ENCODE measurements at places on chromosomes 4 and X.

- DNase-seq = peak; percentile 21
Measured at GRCh38 chrX:17242470-17242869, 132.5 kb upstream of the NHS start.

GRCh38 chr4:104286867-104287266 is 207.8 kb downstream of the CXXC4 start:
- DNase-seq = no peak

- peak; percentile 51 for DNase-seq
Measured at GRCh38 chr4:140884431-140885058, 128.4 kb upstream of the TBC1D9 start.

GRCh38 chr4:185819144-185819543 is 7.2 kb upstream of the SORBS2 start:
- no peak for DNase-seq

- peak; percentile 48 for DNase-seq
Measured at GRCh38 chr4:15882675-15883086, 55.9 kb downstream of the FGFBP1 start.

DNA sequence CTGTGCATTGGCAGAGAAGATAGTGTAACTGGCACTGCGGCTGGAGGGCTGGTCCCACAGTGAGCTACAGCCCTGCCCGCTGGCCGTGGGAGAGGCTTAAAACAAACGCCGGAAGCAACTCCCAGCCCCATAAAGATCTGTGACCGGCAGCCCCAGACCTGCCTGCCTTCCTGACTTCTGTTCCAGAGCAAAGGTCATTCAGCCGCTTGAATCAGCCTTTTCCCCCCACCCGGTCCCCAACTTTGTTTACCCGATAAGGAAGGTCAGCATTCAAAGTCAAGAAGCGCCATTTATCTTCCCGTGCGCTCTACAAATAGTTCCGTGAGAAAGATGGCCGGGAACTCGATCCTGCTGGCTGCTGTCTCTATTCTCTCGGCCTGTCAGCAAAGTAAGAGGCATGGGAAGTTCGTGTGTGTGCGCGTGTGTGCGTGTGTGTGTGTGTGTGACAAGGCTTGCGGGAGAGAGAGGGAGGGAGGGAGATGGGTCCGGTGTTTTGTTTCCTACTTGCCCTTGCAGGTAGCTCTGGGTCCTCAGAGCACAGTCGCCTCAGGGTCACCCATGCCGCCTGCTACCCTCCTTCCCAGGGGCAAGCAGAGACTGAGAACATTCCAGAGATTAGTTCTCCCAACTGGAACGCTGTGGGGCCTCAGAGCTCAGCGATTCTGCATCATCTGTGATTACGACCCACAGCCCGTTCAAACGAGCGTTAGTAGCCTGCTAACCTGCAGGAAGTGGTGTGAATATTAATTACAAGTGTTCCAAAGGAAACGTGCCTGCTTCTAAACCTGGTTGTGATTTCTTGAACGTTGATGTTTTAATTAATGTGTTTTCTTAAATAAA is at the start of gene MGST2:
TSS of gene MGST2 (plus strand) at position 130 of the 840 bp plus-strand sequence. CDS start at position 331, 201 bp downstream.
- no peak for DNase-seq

DNA sequence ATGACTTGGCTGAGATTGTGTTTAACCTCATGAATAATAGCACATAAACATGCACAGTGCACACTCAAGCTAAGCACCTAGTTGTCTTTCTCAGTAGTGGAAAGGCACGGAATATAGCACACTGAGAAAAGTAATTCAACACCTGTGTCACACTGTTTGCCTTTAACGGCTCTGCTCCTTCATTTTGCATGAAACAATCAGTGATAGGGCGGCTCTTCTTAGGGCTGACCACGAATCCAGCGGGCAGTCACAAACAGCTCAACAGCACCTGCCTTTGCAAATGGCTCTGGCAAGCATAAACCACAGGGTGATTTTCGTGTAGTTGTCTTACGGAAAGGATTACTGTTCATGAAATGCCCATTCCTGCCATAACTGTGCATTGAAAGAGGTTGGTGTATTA is 954.0 kb upstream of the TENM3 start:
- DNase-seq = no peak

GRCh38 chr4:110499126-110499525 is 23.2 kb downstream of the ENPEP start:
- no peak for DNase-seq

DNA sequence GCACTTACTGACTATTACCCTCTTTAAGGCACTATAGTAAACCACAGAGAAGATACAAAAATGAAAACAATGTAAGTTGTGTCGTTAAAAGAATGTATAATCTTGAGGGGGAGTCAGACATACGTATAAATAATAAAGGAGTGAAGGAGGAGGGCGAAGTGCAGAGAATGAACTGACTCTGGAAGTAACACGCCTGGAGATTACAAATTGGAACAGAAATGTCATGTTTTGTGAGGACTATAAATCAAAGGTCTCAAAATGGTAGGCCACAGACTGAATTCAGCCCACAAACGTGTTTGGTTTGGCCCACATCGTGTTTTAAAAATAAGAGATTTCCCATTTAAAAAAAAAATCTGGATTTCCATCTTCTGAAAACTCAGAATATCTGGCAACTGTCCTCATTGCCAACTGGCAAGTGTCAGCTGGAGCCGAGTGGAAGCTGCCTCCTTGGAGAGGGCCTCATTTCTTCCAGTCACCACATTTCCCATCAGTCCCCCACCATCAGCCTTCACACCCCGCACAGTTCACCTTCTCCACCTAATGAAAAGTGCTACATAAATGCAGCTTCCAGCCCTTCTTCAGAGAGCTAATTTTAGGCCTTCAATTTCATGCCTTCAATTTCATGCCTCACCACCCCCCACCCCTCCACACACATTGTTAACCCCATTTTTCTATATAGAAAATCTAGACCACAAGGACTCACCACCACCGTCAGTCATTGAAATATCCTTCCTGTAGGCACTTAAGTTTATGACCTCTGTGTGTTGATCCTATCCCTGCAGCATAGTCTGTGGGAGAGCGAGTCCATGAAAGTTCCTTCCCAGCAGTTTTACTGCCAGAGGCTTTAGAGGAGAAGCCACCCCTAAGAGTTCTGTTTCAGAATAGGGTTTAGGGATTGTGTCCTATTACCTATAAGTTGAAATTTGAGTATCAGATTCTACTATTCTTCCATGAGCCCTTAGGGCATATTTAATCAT is 32.0 kb upstream of the COL25A1 start:
- no peak for DNase-seq

All from GM04504 (cell line).